NCI-H345 (cell line): ENCODE measurements at places on chromosomes 6 and 20.

GRCh38 chr6:25303254-25303653 is 24.1 kb downstream of the CARMIL1 start:
- no peak for DNase-seq

DNA sequence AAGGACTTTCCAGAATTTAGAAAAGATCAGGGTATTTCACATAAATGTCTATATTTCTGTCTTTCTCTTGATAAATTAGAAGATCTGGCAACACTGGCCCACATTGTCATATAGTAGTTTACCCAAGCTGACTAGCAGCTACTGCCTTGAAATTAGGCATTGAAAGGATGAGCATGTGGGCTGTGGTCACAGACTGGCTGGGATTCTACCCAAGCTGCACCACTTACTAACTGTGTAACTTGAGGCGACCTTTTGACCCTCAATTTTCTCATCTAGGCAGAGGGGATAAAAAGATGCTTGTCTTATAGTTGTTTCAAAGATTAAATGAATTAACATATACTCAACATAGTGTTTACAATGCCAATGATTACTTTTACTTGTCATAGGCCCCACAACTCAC is 152.7 kb upstream of the BMP2 start:
- no peak for DNase-seq

DNA sequence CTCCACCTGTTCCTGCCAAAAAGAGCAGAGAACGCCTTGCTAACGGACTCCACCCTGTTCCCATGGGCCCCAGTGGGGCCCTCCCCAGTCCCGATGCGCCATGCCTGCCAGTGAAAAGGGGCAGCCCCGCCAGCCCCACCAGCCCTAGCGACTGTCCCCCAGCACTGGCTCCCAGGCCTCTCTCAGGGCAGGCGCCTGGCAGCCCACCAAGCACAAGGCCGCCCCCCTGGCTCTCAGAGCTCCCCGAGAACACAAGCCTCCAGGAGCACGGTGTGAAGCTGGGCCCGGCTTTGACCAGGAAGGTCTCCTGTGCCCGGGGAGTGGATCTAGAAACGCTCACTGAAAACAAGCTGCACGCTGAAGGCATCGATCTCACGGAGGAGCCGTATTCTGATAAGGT is 201.8 kb downstream of the SASH1 start:
- DNase-seq = no peak

DNA sequence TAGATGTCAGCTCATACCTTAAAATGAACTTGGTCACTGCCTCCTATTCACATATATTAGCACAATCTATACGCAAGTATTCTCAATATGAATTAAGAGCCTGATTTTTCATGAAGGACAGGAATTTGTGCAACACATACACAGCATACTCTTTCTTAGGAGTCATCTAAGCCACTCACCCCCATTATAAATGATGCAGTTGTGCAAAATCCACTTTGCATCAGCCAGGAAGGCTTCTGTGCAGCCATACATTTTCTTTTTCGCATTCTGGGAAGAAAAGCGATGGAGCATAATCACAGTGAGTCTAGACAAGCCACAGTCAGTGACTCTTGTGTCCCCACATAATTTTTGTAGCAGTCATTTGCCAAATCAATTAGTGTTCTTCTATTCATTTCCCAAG is 66.5 kb downstream of the ZMYND8 start:
- DNase-seq = no peak

GRCh38 chr20:4951299-4951698 is 50.0 kb downstream of the SLC23A2 start:
- DNase-seq = no peak

GRCh38 chr20:32181606-32182005 is 25.9 kb downstream of the PLAGL2 start:
- DNase-seq = no peak
